ENCODE measurements at places on chromosomes 5 and 9. TPM values are rescaled to one million over a fixed set of nuclear protein-coding genes. Genes with fewer than 3 reads are reported as not detected.

- DNase-seq, result no peak
Measured at GRCh38 chr5:127754259-127754658, 51.1 kb downstream of the CCDC192 start.

DNA sequence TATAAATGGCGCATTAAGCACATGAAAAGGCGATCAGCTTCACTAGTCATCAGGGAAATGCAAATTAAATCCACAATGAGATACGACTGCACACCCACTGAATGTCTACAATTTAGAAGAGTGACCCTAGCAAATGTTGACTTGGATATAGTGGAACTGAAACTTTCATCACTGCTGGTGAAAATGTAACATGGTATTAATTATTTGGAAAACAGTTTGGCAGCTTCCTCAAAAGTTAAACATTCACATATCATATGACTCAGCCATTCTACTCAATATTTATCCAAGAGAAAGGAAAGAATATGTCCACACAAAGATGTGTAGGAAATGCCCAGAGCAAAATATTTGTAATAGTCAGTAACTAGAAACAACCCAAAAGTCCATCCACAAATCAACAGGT is 146.5 kb downstream of the LPAR1 start:
- DNase-seq, result no peak

DNA sequence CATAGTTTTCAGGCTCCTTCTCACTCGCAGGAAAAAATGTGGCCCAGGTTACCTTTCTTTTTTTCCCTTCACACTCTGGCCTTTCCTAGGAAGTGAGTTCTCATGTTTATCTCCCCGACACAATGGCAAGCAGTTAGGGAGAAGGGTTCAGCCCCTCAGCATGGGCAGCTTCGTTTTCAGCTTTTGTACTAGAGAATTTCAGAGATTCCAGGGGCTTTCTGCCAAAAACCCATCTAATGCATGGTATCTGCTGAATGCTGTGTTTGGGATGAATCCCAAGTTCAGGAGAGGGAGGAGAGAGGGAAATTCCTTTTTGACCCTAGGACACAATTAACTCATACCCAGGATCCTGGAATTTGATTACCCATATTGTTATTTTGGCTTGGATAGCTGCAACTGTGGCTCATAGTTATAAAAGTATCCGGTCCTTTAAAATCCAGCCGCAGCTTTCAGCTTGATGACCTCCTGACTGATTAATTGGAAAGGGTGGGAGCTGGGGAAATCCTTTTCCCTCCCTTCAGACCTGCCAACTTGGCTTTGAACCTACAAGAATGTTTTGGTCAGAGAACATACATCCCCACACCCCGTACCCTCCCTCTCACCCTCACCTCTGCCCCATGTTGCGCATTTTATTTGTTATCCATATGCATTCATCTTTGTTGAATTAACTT is 78.4 kb downstream of the TMEM252 start:
- no peak for DNase-seq

- DNase-seq, result no peak
Measured at GRCh38 chr5:97338729-97339128, 155.7 kb upstream of the RIOK2 start.

DNA sequence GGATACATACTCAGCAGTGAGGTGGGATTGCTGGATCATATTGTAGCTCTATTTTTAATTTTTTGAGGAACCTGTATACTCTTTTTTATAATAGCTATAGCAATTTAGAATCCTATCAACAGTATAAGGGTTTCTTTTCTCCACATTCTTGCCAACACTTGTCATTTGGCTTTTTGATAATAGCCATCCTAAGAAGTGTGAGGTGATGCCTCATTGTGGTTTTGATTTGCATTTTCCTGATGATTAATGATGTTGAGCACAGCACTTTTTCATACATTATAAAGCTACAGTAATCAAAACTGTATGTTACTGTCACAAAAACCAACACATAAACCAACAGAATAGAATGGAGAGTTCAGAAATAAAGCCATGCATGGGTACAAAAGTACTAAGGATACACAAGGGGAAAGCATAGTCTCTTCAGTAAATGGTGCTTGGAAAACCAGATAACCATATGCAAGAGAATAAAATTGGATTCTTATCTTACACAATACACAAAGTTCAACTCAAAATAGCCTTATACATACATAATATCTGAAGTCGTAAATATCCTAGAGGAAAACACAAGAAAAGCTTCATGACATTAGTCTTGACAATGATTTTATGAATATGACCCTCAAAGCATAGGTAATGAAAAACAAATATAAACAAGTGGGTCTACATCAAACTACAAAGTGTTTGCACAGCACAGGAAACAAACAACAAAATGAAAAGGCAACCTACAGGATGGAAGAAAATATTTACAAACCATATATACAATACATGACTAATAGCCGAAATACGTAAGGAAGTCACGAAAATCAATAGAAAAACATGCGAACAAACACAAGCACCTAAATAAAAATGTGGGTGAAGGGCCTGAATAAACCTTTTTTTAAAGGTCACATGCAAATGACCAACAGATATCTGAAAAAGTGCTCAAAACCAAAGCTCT is 287.8 kb upstream of the DAB2 start:
- DNase-seq, result no peak

Gene CDH12
- total RNA-seq, result not detected

GRCh38 chr9:133099726-133100505 is 21.1 kb downstream of the RALGDS start:
- no peak for DNase-seq

DNA sequence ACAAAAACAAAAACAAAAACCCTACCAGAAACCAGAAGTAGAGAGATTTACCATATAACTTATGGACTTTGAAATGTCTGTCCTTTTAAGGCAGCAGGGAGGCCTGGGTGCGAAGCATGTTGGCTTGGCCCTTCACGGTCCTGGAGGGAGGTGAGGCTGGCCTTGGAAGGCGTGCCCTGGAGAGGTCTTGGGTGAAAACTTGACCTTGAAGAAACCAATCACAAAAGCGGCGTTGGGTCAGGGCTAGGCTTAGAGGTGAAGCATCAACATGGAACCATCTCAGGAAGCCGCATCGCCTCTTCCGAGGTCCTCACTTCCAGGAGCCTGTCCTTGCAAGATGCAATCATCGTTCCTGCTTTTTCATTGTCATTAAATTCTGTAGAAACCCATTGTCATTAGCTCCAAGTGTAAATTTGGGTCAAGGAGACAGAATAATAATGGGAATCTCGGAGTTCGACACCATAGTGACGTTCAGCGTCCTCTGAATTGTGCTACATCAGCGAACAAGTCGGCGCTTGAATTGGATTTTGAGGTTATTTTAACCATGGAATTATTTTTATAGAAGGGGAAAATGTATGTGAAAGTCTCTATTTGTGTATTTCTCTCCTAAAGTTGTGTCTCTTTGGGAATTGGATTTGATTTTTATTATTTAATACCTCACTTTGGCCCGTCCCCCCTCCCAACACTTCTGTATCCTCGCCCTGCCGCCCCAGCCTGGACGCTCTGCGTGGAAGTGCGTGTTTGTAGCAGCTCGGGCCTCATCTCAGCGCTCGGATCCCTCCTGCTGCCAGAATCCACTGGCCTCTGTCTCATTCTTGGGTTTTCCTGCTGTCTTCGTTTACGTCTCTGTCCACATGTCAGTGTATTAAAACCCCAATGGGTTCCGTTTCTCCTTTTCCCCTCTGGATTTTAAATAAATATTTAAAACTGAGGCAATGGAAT is 11.1 kb upstream of the ORM1 start:
- no peak for DNase-seq

DNA sequence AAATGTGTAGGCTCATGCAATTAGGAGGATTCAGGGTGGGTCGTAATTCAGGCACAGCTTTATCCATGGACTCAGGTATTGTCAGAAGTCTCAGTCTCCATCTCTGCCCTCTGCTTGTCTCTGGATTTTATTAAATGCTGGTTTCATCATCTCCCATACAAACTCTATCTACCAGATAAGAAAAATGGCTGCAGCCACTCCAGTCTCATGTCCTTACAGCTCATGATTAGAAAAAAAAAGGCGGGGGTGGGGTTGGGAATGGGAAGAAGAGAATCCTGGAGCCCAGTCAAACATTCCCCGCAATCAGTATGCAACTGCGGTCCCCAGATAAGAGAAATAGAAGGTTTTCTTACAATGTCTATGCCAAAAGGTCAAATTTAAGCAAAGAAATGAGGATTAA is 7.6 kb upstream of the FBXO38 start:
- DNase-seq, result no peak

GRCh38 chr5:171537070-171537849 is 117.8 kb downstream of the FGF18 start:
- DNase-seq, result no peak

- DNase-seq, result no peak
Measured at GRCh38 chr9:126609711-126610388, 3.9 kb upstream of the LMX1B start.

- peak; percentile 51 for DNase-seq
Measured at GRCh38 chr9:97889941-97890887, 32.1 kb downstream of the TRMO start.

DNA sequence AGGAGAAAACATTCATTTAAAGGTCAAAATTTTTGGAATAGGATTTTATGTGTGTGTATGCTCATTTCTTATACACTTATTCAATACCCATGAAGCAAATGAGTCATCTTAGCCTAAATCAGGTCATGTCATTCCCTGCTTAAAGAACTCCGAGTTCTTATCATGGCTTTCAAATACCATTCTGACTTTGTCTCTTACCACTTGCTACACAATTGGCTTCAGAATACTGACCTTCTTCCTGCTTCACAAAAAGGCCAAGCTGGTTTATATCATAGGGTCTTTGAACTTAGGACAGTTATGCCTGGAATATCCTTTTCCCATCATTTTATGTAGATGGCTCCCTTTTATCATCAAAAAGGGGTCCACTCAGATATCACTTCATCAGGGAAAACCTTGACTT is 652.2 kb upstream of the WWC1 start:
- DNase-seq, result no peak

- DNase-seq, result no peak
Measured at GRCh38 chr9:106889061-106889590, 26.2 kb downstream of the ZNF462 start.

- DNase-seq, result no peak
Measured at GRCh38 chr5:40477856-40478546, 201.7 kb upstream of the PTGER4 start.

Gene CCL27
- total RNA-seq, result not detected

Gene ORM2
- total RNA-seq, result not detected

Gene OTP
- total RNA-seq, result not detected

Gene SYK
- 0.81 TPM for total RNA-seq

DNA sequence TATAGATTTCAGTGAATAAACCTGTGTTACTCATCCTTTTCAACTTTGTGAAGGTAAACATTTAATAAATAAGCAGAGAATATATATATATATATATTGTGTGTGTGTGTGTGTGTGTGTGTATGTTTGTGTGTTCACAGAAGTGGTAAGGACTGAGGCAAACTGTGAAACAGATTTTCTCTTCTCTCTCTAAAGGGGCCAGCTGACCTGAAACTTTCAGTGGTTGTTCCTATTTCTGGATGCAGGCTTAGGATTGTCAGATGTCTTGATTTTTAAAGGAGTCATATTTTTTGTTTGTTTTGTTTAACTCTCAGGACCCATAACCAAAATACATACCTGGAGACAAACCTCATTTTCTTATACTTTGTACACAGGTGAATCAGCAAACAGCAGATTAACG is 714.9 kb upstream of the MEF2C start:
- no peak for DNase-seq

- no peak for DNase-seq
Measured at GRCh38 chr5:137837491-137838394, 29.9 kb upstream of the MYOT start.

Gene OR2Y1
- total RNA-seq, result not detected

- no peak for DNase-seq
Measured at GRCh38 chr9:36187414-36187813, 3.3 kb upstream of the CLTA start.

Gene NXNL2
- not detected for total RNA-seq

DNA sequence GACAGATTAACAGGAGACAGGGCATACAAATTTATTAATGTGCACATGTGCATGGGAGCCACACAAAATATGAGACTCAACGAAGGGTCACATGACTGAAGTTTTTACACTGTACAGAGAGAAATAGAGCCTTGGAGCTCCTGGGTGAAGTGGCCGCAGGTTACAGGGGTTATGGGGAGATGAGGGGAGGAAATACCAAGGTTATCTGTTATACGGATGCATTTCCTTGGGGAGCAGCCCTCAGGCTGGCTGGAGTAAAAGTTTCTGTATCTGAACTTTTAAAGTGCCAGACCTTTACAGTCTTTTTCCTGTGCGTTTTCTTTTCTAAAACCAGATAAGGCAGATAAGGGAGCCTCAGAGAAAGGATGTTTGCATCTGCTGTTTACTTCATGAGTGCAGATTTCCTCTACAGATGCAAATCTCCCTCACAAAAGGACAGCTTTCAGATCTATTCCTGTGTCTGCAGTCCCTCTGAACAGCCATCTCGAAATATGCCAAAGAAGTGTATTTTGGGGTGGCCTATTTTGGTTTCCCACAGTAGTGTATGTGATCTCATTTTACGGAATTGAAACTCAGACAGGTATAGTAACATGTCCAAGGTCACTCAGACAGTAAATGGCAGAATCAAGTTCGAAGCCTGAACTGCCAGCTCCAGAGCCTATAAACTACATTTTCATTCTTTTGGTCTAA is 139.3 kb upstream of the FBXL17 start:
- no peak for DNase-seq

Gene CENPH
- total RNA-seq, result 6.0 TPM

DNA sequence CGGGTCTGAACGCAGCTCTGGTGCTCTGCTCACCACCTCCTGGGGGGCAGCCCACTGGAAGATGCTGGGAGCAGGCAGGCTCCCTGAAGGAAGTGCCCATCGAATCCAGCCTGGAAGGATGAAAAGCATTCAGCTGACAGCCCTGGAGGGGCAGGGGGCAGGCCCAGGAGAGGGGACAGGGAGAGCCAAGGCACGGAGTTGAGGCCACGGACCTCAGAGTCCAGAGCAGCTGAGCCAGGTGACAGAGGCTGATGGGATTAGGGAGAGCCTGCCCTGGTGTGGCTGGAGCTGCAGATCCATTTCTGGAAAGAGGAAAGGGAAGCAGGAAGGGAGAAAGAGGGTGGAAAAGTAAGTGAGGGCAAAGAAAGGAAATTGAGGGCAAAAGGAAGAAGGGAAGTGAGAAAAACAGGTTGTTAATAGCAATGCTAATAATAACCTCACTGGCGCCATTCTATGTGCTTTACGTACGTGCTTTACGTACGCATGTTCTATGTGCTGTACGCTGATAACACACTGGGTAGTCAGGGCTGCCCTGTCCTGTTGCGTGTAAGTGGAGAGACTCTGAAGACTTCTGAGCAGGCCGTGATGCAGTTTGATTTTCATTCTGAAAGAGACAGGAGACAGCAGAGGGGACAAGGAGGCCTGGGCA is 52.6 kb downstream of the LMX1B start:
- no peak for DNase-seq

DNA sequence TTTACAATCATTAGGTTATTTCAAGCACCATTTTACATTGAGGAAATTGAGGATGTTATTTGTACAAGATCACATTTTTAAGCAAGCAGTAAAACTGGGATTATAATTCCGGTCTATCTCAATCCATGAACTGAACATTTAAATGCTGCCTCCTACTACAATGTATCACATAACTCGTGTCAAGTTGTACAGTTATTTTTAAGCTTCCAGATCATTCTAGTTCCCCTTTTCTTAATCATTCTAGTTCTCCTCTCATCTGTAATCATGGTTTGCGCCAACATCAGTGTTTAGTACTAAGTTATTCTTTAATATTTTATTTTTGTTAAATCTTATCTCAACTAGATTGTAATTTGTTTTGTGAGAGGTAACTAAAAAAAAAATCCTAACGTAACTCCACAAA is 2.4 kb upstream of the UHRF2 start:
- no peak for DNase-seq
